Stimulated activated CD4-positive, alpha-beta T cell treated with anti-CD3 and anti-CD28 coated beads, Interleukin-1b, Interleukin-23, amount 100 ng/mL, for 48 hours (primary cell): ENCODE measurements at places on chromosomes 2 and 18.

DNA sequence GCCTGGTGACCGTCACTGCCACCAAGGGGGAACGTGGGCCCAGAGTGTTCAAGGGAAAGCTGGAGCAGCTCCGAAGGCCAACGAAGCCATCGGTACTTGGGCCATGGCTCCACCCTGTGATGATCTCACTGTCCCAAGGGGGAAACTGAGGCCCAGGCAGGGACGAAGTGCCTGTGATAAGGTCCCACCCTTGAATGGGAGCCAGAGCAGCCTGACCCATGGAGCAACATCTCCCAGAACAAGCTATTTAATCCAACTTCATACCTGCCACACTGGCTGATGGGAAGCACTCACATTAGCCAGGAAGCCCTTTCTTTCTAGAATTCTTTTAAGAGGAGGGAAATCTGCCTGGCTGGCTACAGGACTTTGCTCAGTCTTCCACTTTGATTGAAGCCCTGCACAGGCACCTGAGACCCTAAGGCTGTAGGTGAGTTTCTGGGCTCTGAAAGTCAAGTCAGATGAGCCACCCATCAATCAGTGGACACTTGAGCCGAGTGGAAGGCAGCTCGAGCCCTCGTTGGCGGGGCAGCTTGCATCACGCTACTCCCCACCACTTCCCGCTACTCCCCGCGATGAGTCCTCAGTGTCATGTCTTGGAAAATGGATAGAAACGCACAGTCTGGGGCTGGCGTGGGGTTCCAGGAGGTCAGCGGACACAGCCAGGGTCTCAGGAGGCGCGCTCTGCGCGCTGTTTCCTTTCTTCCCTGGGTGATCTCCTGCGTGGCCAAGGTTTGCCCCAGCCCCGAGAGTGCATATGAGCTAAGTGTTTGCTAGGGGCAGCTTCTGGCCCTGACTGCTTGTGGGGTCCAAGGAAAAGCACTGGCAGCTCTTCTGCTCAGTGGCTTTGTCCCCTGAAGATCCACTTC, 2.5 kb upstream of the HS6ST1 start:
- no peak for DNase-seq

DNA sequence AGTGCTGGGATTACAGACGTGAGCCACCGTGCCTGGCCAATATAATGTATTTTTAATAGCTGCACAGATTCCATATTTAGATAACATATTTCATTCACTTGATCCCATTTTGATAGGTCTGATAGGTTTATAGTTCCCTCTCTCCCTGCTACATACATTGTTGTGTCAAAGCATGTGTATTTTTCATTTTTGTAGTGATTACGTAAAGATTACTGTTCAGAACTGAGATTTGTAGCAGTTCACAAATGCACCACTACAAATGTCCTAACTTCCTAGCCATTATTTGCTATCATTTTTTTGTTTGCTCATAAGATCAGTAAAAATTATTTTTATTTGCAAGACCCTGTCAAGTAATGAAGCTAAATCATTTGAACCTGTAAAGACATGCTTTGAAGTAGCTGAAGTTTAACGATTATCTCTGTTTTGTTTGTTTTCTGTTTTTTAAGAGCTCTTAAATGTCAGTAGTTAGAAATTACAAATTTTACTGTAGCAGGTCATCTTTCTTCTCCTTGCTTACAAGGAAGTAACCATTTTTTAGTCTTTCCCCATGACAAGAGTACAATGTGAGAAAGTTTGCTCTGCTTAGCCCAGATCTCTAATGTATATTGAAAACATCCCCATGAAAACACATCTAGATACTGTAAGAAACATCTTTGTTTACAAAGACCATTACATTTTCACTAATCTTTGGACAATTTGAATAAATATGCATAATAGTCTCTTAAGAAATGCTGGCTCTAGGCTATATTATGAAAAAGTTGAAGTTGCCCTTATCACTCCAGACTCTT, 54.1 kb downstream of the EML4 start:
- no peak for DNase-seq

GRCh38 chr2:224944707-224945547, 97.3 kb downstream of the DOCK10 start:
- no peak for DNase-seq

DNA sequence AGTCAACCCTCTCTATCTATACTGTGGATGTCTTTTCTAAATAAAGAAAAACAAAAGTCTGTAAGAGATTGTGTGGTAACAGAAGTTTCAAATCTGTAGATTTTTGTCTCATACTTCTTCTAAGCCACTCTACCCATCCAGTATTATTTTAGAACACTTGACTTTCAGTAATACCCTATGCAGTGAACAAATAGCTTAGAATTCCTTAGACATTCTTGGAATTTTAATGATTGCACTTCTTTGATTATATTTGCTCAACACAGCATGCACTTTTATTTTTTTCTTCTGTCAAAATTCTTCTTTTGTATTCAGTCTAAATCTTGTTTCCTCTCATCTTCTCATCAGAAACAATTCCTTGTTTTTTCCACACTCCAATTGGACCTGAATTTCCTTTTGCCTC, 1080.2 kb downstream of the SUCLG1 start:
- DNase-seq, result no peak

GRCh38 chr2:231367178-231367577, 28.3 kb upstream of the B3GNT7 start:
- DNase-seq, result no peak
